ENCODE measurements at places on chromosomes 16 and 17. TPM values are rescaled to one million over a fixed set of nuclear protein-coding genes. Genes with fewer than 3 reads are reported as not detected.

GRCh38 chr16:9849697-9850245 lies 332.5 kb downstream of the GRIN2A start:
- no peak for DNase-seq

GRCh38 chr17:72924196-72924595 lies 168.3 kb downstream of the SLC39A11 start:
- no peak for DNase-seq

NOS2 gene
- 0.22 TPM for total RNA-seq

MMP28 gene
- total RNA-seq, result 28.6 TPM

GRCh38 chr16:17293813-17294558 lies 176.8 kb downstream of the XYLT1 start:
- no peak for DNase-seq

HS3ST3B1 gene
- total RNA-seq, result 1.2 TPM

PPP1R27 gene
- not detected for total RNA-seq

DNA sequence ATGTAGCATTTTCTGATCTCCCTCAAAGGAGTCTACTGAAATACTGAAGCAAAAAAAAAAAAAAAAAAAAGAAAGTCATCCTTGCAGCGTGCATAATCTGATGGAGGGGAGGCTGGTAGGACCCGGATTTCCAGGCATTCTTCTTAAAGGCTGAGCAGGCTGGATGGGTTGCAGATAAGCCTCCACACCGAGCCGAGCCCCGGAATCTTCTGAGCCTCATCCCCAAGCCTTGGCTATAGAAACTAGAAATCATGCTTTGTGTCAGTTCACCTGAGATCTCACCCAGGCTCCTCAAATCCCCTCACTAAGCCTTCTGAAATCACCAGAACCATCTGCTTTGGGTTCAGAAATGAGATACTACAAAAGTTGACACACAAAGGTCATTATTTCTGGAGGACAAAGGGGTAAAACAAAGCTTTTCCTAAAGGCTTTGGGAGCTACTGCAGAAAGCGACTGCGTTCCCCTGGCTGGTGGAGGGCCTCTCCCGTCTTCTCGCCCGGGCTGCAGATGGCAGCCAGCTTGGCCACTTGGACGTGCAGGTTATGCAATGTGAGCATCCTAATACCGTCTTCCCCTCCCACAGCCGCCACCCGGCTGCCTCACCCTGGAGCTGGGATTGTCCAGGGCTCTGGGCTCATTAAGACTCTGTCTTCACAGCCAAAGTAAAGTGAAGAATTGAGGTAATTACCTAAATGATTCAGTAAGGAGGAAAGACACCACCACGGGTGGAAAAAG lies 4.7 kb upstream of the CACNG4 start:
- DNase-seq, result no peak

DNA sequence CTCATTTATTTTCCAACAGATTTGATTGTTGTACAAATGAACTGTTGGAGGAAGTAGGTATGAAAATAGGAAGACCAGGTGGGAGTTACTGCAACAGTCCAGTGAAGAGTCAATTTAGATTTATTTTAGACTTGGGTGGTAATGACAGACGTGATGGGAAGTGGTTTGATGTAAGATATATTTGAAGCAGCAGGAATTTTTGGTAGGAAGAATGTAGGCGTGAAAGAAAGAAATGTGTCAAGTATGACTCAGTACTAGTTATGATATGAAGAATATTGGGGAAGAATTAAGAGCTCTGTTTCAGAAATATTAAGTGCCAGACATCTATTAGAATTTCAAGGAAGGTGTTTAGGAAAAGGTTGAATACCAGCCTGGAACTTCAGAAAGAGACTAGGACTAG lies 247.9 kb upstream of the AXIN2 start:
- no peak for DNase-seq

DNA sequence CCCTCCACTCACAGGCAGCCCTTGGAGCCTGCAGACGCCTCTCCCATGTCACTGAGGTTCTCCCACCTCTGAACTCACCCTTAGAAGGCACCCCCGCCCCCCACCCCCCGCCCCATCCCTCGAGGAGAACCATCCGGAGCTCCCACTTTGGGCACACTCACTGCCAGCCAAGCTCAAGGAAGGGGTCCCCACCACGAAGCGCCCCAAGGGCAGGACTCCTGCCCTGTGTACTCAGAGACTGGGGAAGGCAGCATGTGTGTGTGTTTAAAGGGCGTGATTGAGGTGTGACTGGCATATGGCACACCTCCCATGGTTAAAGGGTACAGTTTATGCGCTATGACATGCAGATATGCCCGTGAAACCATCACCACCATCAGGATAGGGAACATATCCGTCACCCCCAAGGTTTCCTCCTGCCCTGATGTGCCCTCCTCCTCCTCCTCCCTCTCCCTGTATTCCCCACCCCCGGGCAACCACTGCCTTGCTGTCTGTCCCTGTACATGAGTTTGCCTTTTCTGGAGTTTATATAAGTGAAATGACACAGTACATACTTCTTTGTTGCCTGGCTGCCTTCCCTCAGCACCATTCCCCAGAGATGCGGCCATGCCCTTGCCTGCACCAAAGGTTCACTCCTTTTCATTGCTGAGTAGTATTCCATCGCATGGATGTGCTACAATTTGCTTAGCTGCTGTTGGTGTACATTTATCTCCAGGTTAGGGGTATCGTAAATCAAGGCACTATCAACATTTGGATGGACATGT lies 14.0 kb upstream of the RBFOX3 start:
- no peak for DNase-seq

All from thyroid gland (tissue), 4 donors.